ENCODE measurements at places on chromosomes 5 and 9. TPM values are rescaled to one million over a fixed set of nuclear protein-coding genes. Genes with fewer than 3 reads are reported as not detected.

ENG gene
- 18.3 TPM for total RNA-seq

IFNA21 gene
- total RNA-seq, result not detected

PHF24 gene
- not detected for total RNA-seq

TLX3 gene
- not detected for total RNA-seq

AQP3 gene
- 262 TPM for total RNA-seq

PCDHA12 gene
- total RNA-seq, result not detected

PRPF4 gene
- 25.0 TPM for total RNA-seq

PSMB7 gene
- total RNA-seq, result 100 TPM

SIT1 gene
- total RNA-seq, result 193 TPM

PCDHB4 gene
- not detected for total RNA-seq

SLC6A3 gene
- total RNA-seq, result not detected

SMIM33 gene
- 2.1 TPM for total RNA-seq

ANKDD1B gene
- total RNA-seq, result not detected

INSL6 gene
- total RNA-seq, result not detected

HACD4 gene
- 13.0 TPM for total RNA-seq

TTC1 gene
- 44.0 TPM for total RNA-seq

FGF18 gene
- not detected for total RNA-seq

C5orf52 gene
- not detected for total RNA-seq

TAS2R1 gene
- total RNA-seq, result not detected

PCDHGA9 gene
- total RNA-seq, result 0.08 TPM

FBP2 gene
- total RNA-seq, result not detected

PRRT1B gene
- total RNA-seq, result not detected

C9orf50 gene
- total RNA-seq, result not detected

ECM2 gene
- total RNA-seq, result not detected

CLK4 gene
- 38.1 TPM for total RNA-seq

OBP2B gene
- total RNA-seq, result not detected

HAPLN1 gene
- not detected for total RNA-seq

CDK9 gene
- 102 TPM for total RNA-seq

LCN1 gene
- total RNA-seq, result not detected

CDH18 gene
- not detected for total RNA-seq

SV2C gene
- total RNA-seq, result 0.02 TPM

IFNA13 gene
- not detected for total RNA-seq

FAM114A2 gene
- 25.7 TPM for total RNA-seq

KCNT1 gene
- total RNA-seq, result not detected

ZNF658 gene
- 4.7 TPM for total RNA-seq

PHYHD1 gene
- total RNA-seq, result 1.4 TPM

GPR150 gene
- 1.6 TPM for total RNA-seq
